A549 treated with GW870086 at 1 μM for 4 hours (cell line): ENCODE measurements at places on chromosomes 13 and 19. TPM values are rescaled to one million over a fixed set of nuclear protein-coding genes. Genes with fewer than 3 reads are reported as not detected.

Gene RDH8
- total RNA-seq: 0.14 to 0.31 TPM (median 0.28 TPM) in 4 of 5 replicates, not detected in the other

Gene RGL3
- total RNA-seq: 0.66 to 2.4 TPM (median 1.9 TPM) in 5 replicates

Gene SIPA1L3
- 33.6 to 51.3 TPM (median 41.8 TPM) in 5 replicates for total RNA-seq

Gene RFPL4A
- total RNA-seq: 0.53 to 1.2 TPM (median 0.97 TPM) in 5 replicates
